ENCODE measurements at places on chromosomes 4 and X. TPM values are rescaled to one million over a fixed set of nuclear protein-coding genes. Genes with fewer than 3 reads are reported as not detected.

DNA sequence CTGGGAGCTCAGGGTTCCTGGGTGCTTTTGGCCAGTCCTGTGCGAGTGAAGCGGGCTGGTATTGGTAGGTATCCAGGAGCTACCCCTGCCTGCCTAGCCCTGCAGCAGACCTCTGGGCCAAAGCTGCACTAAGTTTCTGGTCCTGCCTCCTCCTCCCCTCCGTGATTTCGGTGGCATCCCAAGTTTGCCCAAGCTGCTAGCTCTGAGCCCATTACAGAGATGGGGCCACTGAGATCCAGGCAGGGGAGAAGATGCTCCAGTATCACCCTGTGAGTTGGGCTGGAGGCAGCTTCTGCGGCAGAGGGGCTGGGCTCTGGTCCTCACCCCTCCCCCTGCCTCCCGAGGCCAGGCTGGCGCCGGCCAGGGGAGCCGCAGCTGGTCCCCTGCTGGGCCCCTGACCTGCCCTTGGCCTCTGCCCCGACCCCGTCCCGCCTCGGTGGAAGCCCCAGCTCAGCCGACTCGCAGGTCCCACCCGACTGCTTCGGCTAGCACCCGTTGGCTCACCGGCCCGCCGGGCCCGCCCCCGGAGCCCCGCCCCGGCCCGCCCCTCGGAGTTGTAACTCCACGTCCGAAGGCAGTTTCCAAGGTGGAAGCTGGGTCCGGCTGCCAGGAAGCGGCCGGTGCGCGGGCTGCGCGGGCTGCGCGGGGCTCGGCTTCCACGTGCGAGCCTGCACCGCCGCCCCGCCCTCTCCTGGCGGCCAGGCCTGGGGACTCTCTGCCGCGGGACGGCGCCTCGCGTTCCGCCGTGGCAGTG is at the start of gene DUSP9:
Gene DUSP9, plus strand, starts transcription at position 584 of the 754 bp plus-strand sequence. CDS start 751 bp downstream, outside the sequence.
- H3K27ac ChIP-seq, result no peak within 1 kb of the TSS
- no peaks in the 10 kb centered on the region for H3K36me3 ChIP-seq
- peaks cover 4% of the 10 kb centered on the region for H3K4me1 ChIP-seq
- peaks cover 55% of the 10 kb centered on the region for H3K27me3 ChIP-seq

Gene ADH1B
- total RNA-seq, result not detected

Gene SULT1E1
- total RNA-seq, result 118 TPM

Gene SOWAHD
- not detected for total RNA-seq

All from mesothelial cell of epicardium (in vitro differentiated cells).